ENCODE measurements at places on chromosomes 7 and 10. TPM values are rescaled to one million over a fixed set of nuclear protein-coding genes. Genes with fewer than 3 reads are reported as not detected.

The NUTM2D gene
- 0.87 TPM for polyA plus RNA-seq

The PRTFDC1 gene
- 0.43 TPM for polyA plus RNA-seq

The PGAM2 gene
- polyA plus RNA-seq: 285 TPM

The SLC16A12 gene
- polyA plus RNA-seq: 1.1 TPM

The UNC5B gene
- 1.1 TPM for polyA plus RNA-seq

The NPTX2 gene
- polyA plus RNA-seq: 6.8 TPM

The KNDC1 gene
- 0.01 TPM for polyA plus RNA-seq

The GJD4 gene
- polyA plus RNA-seq: not detected

The SEMA4G gene
- polyA plus RNA-seq: 0.08 TPM

The C1QL3 gene
- polyA plus RNA-seq: 0.04 TPM

The TFR2 gene
- 0.04 TPM for polyA plus RNA-seq

The AOAH gene
- polyA plus RNA-seq: 0.49 TPM

The MMD2 gene
- 0.01 TPM for polyA plus RNA-seq

The C10orf67 gene
- 0.03 TPM for polyA plus RNA-seq

The MEOX2 gene
- polyA plus RNA-seq: 4.0 TPM

The TLX1 gene
- not detected for polyA plus RNA-seq

The CNPY1 gene
- polyA plus RNA-seq: not detected

The NPY4R2 gene
- not detected for polyA plus RNA-seq

The HDAC9 gene
- polyA plus RNA-seq: 0.86 TPM

The ADARB2 gene
- 0.05 TPM for polyA plus RNA-seq

The OR13A1 gene
- polyA plus RNA-seq: not detected

The SAMD9 gene
- 0.93 TPM for polyA plus RNA-seq
